D341Med (cell line): ENCODE measurements at places on chromosomes 13 and 19.

DNA sequence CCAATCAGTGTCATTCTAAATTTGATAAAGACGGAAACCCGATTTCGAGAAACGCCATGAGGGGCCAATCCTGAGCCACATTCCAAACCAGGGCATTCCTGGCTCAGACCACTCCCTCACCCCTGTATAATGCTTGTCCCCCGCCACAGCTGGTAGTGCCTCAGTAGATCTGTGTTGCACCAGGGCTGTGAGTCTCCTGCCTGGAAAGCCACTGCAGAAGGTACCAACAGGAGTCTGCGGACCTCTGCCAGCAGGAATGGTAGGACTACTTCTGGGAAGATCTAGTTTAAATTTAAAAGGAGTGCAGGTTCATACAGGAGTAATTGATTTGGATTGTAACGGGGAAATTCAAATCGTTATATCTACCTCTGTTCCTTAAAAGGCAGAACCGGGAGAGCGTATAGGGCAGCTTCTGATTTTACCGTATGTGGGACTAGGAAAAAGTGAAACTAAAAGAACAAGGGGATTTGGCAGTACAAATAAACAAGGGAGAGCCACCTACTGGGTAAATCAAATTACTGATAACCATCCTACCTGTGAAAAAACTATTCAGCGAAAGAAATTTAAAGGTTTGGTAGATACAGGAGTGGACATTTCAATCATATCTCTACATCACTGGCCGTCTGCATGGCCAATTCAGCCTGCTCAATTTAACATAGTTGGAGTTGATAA is 20.8 kb upstream of the ZNF266 start:
- no peak for DNase-seq

DNA sequence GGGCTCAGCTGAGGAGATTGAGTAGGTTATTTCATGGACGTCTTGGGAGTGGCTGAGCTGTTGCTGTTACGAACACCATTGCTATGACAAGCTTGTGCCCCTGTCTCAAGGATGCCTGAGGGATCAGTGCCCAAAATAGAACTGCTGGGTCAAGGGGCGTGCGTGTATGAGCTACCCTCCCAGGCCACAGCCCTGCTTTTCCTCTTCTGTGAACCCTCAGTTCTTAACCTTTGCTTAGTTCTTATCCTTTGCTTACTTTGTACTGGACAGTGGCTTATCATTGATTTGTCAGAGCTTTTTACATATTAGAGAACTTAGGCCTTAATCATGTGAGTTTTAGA is 9.0 kb downstream of the ARHGAP45 start:
- DNase-seq = no peak

DNA sequence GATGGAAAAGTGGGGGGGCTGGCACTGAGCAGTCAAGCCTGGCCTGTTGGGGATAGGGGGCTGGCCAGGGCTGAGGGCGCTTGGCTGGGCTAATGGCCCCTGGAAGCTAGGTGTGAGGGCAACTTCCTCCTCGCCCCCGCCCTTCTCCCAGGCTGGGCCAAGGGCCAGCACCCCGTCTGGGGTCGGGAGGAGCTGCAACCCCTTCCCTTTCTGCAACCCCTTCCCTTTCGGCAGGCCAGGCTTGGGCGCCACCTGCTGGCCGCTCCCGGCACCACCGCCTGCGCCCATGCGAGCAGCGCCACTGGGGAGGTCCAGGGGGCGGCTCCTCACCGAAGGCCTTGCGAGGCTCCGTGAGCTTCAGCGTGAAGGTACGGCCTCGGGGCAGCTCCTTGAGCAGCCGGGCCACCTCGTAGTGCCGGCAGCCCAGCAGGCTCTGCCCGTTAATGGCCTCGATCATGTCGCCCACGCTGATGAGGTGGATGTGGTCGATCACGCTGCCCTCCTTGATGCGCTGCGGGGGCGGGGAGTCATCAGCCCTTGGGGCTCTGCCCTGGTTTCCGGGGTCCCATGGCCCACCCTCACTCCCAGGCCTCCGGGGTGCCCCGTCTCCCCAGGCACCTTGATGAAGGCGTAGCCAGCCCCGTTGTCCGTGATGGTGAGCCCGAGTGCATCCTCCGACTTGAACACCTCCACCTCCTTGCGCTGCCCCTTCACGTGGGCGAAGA is 5.0 kb upstream of the PTGER1 start:
- DNase-seq = peak; percentile 88

GRCh38 chr19:18780631-18781030 is 10.5 kb downstream of the COMP start:
- no peak for DNase-seq

DNA sequence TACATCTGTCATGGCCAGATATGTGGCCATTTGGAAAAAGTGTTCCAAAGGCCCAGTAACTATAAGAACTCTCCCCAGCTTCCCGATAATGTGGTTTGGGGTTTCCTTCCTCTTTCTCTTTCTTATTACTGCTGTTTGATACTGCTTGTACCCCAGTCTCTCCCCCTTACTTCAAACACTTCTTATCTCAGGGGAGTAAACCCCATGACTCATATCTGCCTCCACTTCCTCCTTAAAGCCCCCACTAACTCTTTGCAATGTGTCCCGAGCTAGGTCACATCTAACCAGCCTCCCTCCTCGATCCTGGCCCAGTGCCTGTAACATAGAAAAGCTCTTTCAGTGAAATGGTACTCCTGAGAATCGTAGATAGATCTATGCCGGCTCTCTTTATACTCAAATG is 82.4 kb upstream of the STARD13 start:
- DNase-seq = no peak

- no peak for DNase-seq
Observed at GRCh38 chr13:80180740-80181355, 160.1 kb downstream of the SPRY2 start.

DNA sequence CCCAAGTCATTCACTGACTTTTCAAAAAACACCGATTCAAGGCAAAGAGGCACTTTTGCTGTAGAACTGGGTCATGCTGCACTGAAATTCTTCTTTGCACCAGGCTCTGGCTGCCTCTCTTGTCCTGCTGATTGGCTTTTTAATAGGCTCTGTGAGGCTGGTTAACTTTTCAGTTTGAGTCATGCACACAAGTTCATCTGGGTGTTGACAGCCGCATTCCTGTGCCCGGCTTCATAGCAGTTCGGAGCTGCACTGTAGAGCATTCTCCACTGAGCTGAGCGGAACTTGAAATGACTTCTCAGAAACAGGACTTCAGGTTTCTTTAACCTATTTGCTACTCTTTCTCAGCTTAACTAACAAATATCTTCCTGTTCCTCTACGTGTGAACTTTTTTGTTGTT is 978.3 kb downstream of the UQCRFS1 start:
- no peak for DNase-seq

DNA sequence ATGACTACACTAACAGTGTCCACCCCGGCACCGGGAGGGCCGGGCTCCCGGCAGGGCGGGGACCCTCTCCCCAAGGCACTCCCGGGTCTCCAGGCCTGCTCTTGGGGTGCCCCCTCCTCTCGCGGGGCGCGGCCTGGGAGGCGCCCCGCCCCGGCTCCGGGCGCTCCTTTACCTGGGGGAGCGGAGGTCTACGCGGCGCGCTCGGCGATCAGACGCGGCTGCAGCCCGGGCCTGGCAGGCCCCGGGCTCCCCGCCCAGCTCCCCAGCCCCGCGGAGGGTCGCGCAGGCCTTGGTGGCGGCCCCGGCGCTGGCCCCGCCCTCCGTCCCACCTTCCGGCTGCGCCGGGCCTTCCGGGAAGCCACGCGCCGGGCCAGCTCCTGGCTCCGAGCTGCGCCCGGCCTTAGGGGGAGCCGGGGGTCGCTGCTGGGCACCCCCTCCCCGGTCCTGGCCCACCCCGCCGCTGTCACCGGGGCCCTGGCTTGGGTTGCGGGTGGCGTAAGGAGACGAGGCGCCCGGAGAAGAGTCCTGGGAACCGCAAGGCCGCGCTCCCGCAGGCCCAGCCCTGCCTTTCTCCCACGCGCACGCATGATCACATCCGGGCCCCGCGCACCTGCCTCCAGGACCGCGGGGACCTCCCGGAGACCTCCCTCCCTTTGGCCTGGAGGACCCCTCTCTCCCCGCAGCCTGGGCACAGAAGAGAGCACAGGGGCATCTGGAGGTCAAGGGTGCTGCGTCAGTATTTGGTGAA is at the start of gene C19orf12:
C19orf12 (minus strand) TSS at position 309 of the 748 bp plus-strand sequence. CDS start 6,848 bp downstream, outside the sequence.
- DNase-seq = peak; percentile 91

GRCh38 chr13:37349916-37350315 is 244.5 kb upstream of the CSNK1A1L start:
- no peak for DNase-seq

GRCh38 chr19:12314553-12314952 is 18.9 kb downstream of the ZNF563 start:
- DNase-seq = no peak

- no peak for DNase-seq
Observed at GRCh38 chr13:50990065-50990817, 80.7 kb downstream of the RNASEH2B start.

DNA sequence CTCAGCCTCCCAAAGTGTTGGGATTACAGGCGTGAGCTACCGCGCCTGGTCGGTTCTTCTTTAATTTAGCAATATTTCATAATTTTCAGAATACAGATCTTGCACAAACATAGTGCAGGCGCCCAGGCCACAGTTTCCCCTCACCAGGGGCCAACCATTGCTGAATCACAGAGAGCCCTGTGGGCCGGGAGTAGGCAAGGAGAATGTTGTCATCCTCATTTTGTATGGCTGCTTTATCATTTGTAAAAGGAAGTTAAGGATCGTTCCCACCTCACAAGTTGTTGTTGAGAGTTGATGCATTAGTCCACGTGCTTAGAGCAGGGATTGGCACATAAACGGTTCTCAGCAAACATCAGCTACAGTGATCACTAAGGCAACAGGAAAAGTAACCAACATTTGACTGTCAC is 30.2 kb downstream of the MEIS3 start:
- DNase-seq = no peak

GRCh38 chr13:29472332-29472961 is 123.0 kb downstream of the SLC7A1 start:
- DNase-seq = peak; percentile 71

DNA sequence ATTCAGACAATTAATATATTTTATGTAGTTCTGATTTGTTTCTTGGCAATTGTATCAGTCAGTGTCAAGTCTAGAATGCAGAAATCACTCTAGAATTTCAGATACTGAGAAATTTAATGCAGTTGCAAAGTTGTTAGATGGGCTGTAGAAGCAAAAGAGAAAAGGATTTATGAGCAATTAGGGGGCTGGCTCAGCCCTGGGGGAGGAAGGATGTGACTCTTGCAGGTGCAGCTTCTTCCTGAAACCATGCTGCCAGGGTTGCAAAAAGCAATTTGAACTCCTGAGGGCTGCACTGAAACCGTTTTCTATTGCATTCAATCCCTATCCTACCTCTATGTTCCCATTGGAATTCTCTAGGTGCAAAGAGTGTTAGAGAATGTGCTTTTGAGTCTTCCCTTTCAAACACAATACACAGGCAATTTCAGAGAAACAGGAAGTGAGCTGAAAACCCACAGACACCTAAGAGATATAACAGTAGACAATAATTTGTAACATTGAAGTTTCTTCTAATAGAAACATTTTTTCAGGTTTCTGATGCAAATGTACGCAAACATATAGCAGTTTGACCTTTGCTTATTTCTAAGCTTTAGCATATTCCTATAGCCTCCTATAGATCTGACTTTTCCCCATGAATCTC is 814.7 kb upstream of the ATXN8OS start:
- DNase-seq = no peak

DNA sequence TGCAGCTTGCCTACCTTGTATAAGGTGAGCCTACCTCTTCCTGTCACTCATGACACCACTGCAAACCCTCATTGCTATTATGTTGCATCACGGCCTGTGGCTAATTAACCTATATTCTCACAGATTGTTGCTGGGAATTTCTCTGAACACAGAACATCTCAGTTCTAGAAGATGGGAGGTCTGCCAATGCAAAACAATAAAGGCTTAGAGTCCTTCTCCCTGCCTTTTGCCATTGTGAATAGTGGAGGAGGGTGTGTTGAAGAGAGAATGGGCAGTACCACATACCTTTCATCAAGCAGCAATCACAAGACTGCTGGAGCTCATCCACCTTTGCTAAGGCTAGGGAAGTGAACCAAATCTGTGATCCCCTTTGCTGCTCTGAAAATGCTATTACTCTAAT is 34.4 kb downstream of the WDFY2 start:
- no peak for DNase-seq

- no peak for DNase-seq
Observed at GRCh38 chr19:56670961-56671612, 470 bp downstream of the ZNF835 start.

DNA sequence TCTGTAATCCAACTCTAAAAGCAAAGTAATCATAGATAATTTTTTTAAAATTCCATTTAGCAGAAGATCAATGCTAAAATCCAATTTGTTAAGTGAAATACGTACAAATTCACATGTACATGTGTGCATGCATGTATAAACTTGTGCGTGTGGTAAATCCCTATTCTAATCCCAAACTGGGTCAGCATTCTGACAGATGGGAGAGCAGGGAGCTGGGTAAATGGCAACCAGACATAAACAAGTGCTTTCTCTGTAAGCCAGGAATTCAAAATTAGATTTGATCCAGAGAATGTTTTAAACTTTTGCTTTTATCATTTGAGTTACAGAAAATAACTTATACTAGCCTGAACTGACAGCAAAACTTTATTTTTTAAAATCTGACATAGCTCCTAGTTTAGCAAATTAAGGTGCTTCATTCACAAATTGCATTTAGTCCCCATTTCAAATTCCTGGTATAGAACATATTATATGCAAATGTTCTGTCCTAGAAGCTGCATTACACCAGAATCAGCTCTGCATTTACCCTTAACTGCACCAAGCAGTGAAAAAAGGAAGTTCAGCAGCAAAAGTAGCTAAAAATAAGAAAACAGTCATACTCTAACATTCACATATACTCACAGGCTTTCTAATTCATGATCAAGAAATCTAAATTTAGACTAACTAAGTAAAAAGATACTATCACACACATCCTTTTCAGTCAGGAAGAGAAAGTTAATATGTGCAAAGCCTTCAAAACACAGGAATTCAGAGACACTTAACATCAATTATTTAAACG is 32.6 kb downstream of the UBL3 start:
- no peak for DNase-seq
